ENCODE measurements at places on chromosomes 11 and 22.

GRCh38 chr11:111459506-111460270 is 52.5 kb downstream of the BTG4 start:
- DNase-seq: no peak

- DNase-seq: no peak
Measured at GRCh38 chr11:76600124-76600655, 70.4 kb downstream of the LRRC32 start.

DNA sequence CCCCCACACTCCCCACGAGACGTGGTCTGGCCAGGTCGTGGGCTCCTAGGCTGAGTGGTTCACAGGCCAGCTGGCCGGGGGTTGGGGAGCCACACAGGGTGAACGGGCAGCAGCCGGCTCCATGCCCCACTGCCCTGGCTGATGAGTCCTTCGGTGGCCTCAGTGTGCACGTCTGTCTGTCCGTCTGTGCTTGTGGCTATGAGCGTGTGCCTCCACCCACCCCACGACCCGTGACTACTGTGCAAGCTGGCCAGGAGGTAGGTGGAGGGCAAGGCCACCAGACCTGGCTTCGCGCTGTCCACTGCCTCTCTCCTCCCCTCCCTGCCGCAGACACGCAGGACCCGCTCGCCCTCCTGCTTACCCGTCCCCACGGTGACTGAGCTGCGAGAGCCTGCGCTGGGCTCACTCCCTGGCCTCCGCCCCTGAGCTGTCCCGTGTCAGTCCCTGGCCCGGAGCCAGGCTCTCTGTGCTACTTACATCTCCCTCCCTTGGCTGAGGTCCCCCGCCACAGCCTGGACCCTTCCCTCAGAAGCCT is 14.1 kb downstream of the CSDC2 start:
- DNase-seq: no peak

- DNase-seq: no peak
Measured at GRCh38 chr11:8008212-8008611, 21.1 kb downstream of the EIF3F start.

DNA sequence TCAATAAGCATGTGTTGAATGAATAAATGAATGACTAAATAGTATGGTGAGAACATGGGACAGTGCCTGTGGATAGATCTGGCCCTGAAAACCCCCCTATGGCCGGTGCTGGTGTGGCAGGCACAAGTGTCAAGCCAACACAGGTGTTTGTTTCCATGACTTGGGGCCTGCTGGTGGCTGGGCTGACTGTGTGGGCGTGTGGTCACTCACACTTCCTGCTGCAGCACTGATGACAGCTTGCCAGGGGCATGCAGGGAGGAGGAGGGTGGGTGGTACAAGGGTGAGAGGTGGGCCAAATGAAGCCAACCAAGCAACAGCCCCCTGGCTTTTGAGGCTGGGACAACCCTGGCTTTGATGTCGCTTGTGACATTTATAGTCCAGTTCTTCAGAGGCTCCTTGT is 30.3 kb upstream of the ABCC8 start:
- no peak for DNase-seq

GRCh38 chr22:29784451-29785361 is 17.5 kb downstream of the UQCR10 start:
- DNase-seq: no peak

DNA sequence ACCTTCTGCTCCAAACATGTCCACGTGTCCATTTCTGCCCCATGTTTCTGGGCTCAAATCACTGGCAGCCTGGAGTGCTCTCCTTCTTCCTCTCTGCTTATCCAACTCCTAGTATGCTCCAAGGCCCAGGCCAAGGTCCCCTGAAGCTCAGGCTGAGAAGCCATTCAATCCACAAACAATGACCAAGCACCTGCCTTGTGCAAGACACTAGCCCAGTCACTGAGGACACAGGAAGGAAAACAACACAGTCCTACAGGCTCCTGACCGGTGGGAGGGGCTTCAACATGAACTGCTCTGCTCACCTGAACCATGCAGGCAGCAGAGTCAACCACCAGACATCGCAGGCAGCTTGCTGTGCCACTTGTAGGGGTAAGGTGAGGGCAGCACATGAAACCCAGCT is 93.6 kb downstream of the RPL27A start:
- DNase-seq: no peak

DNA sequence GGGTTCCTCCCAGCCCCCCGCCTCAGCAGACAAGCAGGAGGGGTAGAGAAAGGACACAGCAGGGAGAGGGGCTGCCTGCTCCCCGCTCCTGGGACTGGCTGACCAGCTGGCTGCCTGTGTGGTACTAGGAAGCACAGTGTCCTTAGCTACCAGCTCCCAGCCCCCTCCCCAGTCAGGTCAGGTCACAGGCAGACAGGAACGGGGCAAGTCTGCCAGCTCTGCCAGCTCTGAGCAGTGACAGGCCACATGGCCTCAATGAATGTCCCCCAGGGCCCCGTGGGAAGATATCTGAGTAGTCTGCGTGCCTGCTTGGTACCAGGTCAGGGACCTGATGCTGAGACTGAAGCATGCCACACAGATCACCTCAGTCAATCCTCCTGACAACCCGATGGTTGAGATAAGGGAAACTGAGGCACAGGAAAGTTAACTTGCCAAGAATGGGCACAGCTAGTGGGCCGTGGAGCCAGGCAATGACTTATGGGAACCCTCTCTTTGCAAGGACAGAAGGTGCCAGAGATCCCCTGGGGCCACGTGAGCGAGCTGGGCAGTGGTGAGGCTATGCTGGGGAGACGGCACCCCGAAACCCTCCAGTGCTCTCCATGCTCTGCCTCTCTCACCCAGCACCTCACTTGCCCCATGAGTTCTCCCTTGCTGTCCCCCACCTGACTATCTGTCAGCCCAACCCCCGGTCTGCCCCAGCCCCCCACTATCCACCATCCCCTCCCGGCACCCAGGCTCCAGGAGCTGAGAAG is 13.8 kb upstream of the MFNG start:
- DNase-seq: no peak

DNA sequence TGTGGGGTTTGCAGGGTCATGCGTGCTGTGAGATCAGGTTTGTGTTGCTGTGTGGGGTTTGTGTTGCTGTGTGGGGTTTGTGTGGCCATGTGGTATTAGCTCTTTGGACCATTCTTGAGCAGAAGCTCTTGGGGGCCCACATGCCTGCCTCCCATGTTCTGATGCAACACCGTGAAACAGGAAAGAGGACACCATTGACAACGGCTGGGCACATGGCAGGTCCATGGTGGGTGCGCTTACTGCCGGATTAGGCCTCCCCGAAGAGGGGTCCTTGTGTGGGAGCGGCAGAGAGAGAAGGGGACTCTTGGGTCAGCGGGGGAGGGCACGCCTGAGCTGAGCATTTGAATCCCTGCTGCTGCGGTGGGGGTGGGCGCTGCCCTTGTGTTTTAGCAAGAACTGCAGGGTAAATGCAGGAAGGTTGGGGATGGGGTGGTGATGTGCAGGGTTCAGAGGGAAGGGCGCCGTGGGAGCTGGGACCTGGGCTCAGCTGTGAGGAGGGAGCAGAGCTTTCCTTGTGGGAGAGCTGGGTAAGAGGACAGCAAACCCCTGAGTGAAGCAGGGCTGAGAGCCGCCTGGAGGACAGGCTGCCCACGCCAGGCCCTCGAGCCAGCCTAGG is 361.5 kb downstream of the TBC1D22A start:
- DNase-seq: no peak

DNA sequence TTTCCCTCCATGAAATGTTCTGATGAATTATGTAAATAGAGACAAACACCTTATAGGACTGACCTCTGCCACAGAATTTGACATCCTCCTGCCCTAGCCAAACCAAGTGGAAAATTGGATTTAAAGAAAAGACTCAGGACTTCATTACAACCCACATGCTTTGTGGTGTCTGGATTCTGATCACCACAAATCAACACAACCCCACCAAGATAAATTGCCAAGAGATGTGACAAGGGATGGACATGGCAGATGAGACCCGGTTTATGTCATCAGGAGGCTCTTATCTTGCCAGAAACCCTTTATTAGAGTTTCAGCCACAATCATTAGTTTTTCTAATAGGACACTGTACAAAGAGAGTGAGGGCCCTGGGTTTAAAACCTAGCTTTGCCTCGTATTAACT is 57.9 kb upstream of the SLC6A5 start:
- no peak for DNase-seq

DNA sequence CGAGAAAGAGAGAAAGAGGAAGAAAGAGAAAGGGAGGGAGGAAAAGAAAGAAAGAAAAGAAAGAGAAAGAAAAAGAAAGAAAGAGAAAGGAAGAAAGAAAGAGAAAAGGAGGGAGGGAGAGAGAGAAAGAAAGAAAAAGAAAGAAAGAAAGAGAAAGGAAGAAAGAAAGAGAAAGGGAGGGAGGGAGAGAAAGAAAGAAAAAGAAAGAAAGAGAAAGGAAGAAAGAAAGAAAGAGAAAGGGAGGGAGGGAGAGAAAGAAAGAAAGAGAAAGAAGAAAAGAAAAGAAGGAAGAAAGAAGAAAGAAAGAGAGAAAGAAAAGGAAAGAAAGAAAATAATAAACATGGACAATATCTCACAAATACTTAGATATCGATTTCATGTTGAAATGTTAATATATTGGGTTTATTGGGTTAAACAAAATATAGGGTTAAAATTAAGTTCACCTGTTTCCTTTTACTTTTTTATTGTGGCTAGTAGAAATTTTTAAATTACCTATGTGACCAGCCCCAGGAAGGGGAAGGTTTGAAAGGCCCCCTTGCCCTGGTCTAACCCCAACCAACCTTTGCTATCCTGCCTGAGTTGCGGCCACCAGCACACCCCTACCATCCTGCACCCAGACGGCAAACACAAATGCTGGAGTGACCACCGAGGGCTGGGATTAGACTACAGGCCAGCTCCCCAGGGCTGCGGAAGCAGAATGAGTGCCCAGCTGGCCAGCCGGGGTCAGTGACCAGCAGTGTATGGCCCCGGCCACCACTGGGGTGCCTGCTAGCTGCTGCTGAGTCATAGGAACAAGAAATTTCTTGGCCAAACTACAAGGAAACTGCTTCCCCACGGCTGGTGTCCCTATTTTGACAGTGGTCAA is 81.0 kb upstream of the FGF3 start:
- DNase-seq: no peak

DNA sequence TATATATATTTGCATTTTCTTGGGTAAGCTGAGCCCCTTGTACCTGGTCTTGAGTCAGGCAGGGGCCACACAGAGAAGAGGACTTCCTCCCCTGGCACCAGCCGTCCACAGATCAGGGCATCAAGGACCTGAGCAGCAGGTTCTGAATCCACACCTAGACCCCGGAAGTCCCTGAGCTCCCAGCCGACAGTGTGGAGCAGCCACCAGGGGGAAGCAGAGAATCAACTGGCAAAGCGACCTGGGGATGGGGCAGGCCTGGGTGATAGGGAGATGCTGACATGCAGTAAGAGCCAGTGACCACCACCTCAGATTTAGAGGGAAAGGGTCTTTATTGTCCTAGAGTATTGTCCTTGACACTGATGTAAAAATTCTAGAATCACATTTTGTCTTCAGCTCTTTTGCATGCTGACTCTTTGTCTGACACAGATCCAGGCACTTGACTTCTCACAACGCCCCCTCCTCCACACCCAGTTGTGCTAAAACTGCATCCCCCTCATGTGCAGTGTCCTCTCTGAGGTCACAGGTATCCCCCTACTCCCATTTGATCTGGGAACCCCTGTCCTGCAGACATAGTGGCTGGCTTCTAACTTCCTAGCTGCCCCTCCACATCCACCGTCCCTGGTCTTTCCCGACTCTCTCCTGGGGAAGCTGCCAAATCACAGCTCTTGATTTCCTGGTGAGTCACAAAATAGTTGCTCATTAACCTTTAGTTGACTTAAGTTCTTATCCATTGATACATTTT is 109.3 kb downstream of the GGTLC2 start:
- no peak for DNase-seq

DNA sequence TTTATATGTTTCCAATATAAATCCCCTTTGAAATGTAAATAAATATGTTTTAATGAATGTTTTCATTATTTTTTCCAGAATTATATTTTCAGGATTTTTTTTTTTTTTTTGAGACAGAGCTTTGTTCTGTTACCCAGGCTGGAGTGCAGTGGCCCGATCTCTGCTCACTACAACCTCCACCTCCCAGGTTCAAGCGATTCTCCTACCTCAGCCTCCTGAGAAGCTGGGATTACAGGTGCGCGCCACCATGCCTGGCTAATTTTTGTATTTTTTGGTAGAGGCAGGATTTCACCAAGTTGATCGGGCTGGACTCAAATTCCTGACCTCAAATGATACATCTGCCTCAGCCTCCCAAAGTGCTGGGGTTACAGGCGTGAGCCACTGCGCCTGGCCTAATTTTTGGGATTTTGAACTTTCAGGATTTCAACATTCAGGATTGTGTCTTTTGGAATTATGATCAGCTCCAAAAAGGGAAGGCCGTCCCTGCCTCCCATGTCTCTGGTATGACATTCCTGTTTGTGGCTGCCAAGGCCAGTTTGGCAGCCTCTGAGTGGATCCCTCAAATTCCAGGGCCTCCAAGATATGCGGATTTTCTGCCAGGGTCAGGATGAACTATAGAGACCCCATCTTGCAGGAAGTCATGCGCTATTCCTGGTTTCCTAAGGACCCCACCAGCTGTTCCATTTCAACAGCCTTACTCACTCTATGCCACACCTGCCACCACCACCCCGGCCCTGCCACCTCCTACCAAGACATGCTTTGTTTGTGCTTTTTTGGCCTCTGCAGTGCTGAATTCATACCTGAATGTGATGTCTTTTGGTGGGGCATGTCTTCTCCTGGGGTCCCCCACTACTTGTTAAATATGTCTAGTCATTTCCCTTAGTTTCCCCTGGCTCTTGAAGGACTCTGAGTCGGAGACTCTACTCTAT is 21.9 kb upstream of the TMPRSS4 start:
- DNase-seq: no peak

GRCh38 chr11:134045799-134046635 is 22.9 kb upstream of the JAM3 start:
- DNase-seq: no peak

DNA sequence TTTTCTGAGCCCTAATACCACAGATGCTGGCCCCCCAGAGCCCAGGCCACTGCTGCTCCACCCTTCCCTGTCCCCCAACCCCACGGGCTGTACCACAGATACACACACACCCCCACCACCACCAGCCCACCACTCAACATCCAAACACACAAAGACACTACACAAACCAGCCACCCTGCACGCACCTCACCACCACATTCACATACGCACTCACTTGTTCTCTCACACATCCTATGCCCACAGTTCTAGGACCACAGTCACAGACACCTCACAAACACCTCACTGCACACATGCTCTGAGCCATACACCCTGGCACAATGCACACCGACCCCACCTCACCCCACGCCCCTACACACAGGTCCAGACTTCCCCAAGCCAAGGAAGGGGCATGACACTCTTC is 22.5 kb upstream of the OAF start:
- no peak for DNase-seq

Data from SIG-M5 (cell line).